Activated T-helper 1 cell treated with anti-CD3 and anti-CD28 coated beads, Interleukin-12 subunit alpha, Interleukin-12 subunit beta, Interleukin-2, Interleukin-4 antibody, amounts not matched to agents 30 ng/mL and 10 ng/mL and 1 ng/mL, durations not matched to agents 14 hours and 24 hours and 36 hours (primary cell): ENCODE measurements at places on chromosomes 4 and X. TPM values are rescaled to one million over a fixed set of nuclear protein-coding genes. Genes with fewer than 3 reads are reported as not detected.

DNA sequence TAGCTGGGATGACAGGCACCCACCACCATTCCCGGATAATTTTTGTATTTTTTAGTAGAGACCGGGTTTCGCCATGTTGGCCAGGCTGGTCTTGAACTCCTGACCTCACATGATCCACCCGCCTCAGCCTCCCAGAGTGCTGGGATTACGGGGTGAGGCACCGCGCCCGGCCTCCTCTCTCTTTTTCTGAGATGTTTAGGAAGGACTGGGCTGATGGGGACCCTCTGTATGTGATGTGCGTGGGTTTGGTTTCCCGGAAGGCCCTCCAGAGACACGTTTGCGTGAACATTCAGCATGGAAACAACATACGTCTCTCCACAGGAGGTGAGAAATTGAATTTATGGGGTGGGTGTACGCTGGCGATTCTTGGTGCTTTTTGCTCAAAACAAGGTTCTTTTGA, 18.6 kb downstream of the SHOX start:
- no peak for DNase-seq

- no peak for DNase-seq
These were observed 158.6 kb downstream of the TRIML1 start for GRCh38 chr4:188297873-188298272.

DNA sequence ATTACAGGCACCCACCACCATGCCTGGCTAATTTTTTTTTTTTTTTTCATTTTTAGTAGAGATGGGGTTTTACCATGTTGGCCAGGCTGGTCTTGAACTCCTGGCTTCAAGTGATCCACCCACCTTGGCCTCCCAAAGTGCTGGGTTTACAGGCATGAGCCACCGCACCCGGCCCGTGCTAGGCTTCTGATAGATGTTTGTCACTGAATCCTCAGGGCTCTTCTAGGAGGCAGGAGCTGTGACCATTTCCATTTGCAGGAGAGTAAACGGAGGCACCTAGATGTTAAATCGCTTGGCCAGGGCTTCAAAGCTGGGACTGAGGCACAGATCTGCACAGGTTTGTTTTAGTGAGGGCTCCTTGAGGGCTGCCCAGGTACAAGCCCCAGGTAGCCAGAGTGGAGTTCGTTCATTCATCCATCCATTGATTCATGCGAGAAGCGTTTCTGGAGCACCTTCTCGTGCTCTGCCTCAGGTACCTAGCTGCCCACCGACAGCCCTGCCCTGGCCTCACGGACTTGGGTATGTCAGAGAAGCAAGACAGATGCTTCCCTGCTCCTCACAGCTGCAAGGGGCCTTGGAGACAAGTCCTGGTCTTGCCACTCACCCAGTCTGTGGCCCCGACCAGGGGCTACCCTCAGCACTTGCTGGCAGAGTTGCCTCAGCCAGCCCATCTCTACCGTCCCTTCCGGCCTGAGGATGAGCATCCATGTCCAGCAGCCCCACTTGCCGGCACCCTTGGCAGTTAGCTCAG, 106.4 kb downstream of the PSAPL1 start:
- no peak for DNase-seq

DNA sequence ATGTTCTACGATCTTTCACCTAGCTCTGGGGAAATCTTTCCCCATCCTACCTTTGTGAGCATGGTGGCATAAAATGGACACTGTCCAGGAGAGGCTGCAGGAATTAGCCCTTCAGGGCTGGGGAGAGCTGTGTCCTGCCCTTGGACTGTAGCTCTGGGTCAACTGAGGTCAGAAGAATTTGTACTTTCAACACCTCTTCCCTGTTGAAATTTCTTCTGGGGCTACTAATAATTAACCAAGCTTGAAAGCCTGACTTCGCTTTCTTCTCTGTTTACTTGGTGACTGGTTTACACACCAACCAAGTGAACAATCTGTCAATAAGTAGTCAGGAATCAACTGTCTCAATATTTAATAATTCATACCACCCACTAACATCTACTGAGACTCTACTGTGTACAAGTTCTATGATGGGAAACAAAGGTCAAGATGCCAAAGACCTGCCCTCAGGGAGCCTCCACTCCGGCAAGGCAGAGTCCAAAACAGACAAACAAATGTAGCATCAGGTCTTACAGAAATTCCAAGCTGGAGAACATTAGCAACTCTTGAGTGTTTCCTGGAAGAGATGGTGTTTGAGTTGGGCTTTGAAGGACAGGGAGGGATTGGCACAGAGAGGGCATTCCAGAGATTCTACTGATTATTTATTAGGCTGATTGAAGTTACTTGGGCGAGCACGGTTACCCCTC, 113.1 kb downstream of the ENPP6 start:
- no peak for DNase-seq

DNA sequence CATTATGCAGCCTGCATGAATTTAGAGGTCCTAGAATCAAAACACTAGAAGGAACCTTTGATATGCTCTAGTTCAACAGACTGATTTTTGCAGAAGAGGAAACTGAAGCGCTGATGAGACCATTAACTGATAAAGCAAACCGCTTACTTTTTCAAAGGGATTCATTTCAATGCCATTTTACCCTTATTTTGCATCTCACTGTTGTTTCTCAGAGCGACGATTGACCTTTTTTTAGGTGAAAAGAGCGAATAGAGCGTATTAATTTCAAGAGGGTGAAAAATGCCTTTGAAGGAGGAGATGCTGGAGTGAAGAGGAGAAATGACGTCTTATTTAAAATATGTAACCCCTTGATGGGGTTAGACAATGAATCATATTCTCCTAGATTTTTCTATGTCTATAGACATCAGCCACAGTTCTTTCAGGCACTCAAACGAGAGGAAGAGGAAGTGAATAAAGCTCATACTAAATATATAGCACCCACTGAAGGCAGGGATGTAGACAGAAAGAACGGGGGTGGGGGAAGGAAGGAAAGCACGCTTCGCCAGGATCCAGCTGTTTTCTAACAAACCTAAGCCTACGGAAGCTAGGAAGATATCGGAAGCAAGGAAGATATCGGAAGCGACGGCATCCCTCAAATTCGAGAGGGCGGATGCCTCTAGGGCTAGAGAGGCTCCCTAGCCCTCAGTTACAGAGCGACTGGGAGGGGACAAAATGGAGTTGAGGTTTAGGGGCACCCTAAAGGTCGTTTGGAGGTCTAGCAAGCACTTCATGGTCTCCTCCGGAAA, 848 bp downstream of the ACSL4 start:
- peak; percentile 3 for DNase-seq

The MAGED4B gene
- total RNA-seq, result 0.32 TPM in 1 of 2 replicates, not detected in the other

The CORIN gene
- not detected in 2 replicates for total RNA-seq

The PHOX2B gene
- total RNA-seq, result not detected in 2 replicates
